ENCODE measurements at places on chromosomes 6 and 20. TPM values are rescaled to one million over a fixed set of nuclear protein-coding genes. Genes with fewer than 3 reads are reported as not detected.

Gene RIPPLY2
- not detected for total RNA-seq

Gene ID4
- total RNA-seq = 0.36 TPM

Gene ZC2HC1B
- not detected for total RNA-seq

Gene PGM3
- 8.6 TPM for total RNA-seq

Gene DEFB119
- total RNA-seq = not detected

DNA sequence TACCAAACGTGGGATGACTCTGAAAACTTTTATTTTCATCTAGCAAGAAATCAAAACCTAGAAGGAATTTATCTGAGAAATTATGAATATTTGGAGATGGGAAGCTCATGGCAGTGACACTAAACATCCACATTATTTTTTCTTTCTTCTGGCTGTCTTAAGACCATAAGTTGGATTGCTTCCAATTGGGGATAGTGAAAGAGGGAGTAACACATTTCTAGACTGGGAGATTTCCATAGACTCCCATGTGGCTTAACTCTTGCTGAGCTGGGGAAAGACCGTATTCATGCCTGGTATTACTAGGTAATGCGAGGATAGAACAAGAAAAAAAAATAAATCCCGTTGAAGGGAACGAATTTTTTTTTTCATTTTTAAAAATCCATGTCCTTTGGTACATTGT is 120.0 kb downstream of the UTRN start:
- DNase-seq = no peak

GRCh38 chr6:109235481-109236038 is 140.3 kb downstream of the CEP57L1 start:
- DNase-seq = no peak

GRCh38 chr6:55679503-55679902 is 100.5 kb upstream of the HMGCLL1 start:
- DNase-seq = no peak

DNA sequence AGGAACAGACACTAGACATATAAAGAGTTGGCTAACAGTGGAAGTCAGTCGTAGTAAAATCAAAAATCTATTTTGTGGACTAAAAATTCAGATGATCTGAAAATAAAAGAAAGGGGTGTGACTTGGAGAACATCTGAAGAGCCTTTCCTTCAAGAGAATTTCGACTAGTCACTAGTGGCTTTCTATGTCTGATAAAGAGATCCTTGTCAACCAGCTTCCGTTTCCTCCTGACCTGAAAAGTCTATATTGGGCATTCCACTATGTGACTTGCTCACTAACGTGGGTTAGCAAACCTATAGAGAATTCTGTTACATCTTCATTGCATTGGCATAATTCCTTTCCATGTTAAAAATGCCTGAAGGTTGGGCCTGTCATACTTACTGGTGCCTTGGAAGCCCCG is 25.9 kb downstream of the TRAF3IP2 start:
- DNase-seq = no peak

- no peak for DNase-seq
These were observed 155.0 kb upstream of the SULF2 start for GRCh38 chr20:47940101-47940813.

DNA sequence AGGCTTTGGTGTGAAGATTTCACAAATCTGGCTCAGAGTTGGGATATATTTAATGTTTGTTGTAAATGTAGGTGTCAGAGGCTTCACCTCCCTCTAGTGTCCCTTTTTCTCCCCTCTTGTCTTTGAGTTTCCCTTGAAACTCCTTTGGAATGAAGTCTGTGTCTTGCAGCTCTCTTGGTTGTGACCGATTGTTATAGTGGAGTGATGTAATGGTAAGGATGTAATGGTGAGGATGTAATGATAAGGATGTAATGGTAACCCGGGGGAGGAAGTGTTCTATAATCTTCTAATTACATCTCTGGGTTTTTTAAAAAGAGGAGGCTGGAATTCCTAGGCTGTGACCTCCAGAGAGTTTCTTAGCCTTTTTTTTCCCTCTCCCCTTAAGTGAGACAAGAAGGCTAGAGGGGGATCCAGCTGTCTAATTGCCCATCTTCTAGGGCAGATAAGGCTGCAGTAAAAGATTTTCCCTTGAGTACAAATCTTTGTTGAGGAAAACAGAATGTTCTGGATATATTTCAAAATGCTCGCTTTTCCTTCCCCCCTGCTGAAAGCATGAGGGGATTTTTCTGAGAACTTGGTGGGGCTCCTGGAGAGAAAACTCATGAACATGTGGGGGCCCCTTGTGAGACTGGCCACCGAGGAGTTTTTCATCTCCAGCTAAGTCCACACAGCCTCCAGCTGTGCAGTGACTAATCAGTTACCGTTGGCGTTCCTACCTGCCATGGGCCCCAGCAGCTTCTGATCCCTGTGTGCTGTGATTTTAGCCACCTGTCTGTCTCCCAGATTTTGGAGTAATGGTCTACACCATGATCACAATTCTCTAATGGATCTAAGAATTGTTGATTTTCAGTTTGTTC is 156.7 kb upstream of the PMEPA1 start:
- DNase-seq = no peak

DNA sequence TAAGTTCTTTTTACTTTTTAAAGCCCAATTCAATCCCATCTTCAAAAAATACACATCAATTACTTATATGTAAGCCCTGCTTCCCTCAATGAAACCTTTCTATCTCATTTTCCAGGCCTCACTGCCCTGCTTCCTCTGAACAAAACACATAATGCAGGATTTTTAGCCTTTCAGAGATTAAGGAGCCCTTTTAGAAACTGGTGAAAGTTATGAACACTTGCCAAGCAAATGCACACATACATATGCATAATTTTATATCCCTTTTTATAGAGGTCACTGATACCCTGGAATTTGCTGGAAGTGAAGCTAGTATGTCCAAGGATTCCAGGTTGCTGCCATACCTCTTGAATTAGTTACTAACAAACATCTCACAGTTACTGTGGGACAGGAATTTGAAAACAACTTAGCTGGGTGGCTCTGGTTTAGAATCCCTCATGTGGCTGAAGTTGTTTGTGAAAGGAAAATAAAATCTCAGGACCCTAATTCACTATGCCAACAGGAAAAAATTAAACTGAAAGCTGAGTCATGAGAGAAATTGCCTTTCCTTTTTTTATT is 75.8 kb downstream of the UBE3D start:
- no peak for DNase-seq

GRCh38 chr20:11850901-11851300 is 66.8 kb upstream of the BTBD3 start:
- no peak for DNase-seq

GRCh38 chr20:52484438-52484837 is 292.9 kb upstream of the ZFP64 start:
- DNase-seq = no peak

DNA sequence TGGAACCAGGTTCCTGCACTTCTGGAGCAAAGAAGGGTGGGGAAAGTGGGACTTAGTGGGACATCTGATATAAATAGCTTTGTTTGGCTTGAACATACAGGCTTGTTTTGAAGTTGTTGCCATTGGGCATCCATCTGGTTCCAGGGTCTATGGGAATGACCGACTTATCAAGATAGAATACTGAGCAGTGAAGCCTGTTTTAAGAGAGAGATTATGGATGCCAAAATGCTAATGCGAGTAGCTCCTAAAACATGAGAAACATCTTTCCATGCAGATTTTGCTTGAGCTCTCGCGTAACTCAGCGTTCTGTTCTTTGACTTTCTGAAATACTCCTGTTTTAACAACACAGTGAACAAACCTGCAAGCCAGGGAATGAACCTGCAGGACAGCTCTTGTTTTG is 98.5 kb downstream of the ANKS1A start:
- no peak for DNase-seq

DNA sequence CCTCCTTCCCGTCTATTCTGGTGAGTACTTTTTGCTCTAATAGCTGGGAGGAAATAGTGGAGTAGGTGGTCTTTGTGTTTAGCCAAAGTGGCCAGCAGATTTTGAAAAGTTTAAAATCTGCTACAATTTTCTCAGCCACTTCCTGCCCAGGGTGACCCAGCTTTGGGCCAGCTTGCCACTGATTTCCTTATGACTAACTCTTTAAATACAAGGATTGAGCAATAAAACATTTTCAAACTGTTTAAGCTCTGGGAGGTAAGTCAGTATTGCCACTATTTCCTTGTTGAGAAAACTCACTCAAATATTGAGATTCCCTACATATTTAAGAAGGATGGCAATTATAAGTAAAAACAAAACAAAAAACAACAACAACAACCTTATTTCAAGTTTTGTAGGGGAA is 54.5 kb downstream of the TRMT11 start:
- no peak for DNase-seq

All from gastrocnemius medialis (tissue), 4 donors.